Right forelimb (tissue), 1 donor: ENCODE measurements at places on chromosomes 1 and 21.

GRCh38 chr1:238779716-238780115, 606.7 kb upstream of the CHRM3 start:
- DNase-seq, result no peak

- peak; percentile 60 for DNase-seq
Measured at GRCh38 chr1:87684713-87685205, 356.1 kb downstream of the LMO4 start.

DNA sequence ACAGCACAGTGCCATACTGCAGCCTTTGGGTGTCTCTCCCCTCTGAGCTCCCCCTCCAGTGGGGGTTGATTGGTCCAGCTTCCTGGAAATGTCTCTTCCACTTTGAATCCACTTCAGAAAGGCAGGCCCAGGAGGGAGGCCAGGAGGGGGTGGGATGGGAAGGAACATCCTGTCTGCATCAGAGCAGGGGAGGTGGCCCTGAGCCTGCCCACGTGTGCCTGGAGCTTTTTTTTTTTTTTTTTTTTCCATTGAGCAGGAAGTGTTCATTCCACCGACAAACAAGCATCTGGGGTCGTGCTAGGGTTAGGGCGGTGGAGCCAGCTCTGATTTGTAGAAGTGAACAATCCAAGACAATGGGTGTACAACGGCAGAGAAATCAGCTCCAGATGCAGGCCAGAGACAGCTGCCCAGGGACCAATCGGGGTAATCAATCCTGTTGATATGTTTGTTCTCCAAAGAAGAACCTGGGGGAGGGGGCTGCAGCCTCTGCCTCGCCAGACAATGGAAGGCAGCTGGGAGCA, 93.3 kb downstream of the SSBP3 start:
- peak; percentile 82 for DNase-seq

GRCh38 chr1:64470665-64471217, 812 bp downstream of the CACHD1 start:
- peak; percentile 78 for DNase-seq

- DNase-seq, result no peak
Measured at GRCh38 chr21:36792505-36792967, 93.6 kb downstream of the SIM2 start.

DNA sequence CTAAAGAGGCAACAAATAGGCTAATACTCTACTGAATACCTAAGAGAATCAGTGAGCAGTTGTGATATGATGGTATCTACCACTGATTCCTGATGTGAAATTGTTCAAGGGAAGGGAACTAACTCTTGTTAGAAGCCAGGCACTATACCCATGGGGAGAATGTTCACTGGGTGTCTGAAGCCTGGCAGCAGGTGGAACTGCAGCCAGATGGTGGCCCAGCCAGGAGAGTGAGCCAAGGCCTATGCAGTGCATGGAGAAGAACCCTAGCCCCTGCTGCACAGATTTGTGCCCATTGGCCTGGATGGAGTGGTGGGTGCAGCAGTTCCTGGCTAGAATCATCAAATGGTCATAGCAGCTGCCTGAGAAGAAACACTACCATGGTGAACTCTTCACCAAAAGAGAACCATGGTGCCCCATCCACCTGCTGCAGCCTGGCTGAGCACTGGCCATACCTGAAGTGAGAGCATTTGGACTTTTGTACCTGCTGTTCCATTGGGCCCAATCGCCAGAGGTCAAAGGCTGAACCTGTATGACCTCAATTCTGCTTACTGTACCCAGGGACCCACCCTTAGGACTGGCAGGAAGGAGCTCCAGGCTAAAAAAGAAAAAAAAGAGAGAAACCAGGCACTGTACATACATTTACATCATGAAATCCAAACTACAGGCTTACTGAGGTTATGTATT, 118.8 kb upstream of the IVNS1ABP start:
- DNase-seq, result no peak

- no peak for DNase-seq
Measured at GRCh38 chr1:25569597-25570396, 26.4 kb downstream of the LDLRAP1 start.

GRCh38 chr1:218339267-218339831, 5.8 kb upstream of the TGFB2 start:
- DNase-seq, result no peak

DNA sequence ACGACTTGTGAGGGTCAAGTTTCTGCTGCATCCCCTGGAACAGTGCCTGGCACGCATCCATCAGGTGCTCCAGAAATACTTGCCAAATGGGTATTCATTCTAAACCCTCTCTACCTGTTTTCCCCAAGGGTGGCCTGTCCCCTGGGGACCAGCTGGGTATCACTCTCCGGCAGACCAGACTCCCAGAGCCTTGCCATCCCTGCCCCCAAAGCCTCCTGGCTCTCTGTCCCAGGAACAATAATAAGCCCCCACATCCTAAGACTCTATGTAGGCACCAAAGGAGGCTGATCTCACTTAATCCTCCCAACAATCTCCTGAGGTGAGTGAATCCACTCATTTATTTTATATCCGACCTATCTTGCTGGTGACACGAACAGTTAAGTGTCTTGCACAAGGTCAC, 96.7 kb downstream of the MRPL37 start:
- DNase-seq, result no peak

GRCh38 chr1:243917177-243917862, 67.3 kb upstream of the AKT3 start:
- DNase-seq, result peak; percentile 60

GRCh38 chr1:36400825-36401601, 3.3 kb upstream of the LSM10 start:
- DNase-seq, result peak; percentile 70

DNA sequence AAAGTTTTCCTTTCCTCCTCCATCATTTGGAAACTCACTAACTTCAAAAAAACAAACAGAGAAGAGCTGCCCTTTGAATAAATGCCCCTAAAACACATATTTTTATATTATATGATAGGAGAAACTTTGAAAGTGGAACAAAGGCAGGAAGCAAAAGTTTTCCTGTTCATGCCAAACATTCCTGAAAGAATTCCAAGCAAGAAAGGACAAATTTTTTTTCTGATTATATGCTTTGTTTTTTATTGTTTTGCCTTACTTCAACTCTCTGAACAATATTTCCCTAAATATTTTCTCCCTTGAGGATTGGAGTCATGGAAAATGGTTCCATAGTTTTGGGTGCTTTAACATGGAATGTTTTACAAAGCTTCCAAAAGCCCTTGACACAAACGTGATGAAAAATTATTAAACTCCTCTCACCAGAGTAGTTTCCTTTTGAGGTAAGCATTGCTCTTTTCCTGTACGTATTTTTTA, 638.5 kb upstream of the CAMK1G start:
- no peak for DNase-seq

GRCh38 chr1:236206548-236206947, 64.2 kb downstream of the GPR137B start:
- DNase-seq, result no peak

DNA sequence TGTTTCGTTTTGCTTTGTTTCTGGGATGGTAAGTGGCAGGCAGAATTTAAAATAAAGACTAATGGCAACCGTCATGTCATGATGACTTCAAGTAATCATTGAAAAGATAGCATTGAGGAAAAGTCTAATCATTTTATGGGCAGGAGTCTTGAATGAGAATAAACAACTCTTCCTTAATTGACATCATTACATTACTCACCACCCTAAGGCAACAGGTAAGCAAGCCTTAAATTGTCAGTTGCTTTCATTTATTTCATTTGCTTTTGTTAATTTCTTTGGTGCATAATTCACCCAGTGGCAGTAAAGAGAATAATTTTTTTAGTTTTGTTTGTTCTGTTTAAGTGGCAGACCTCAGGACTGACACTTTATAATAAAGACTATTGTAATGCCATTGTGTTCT, 669.0 kb downstream of the RWDD3 start:
- no peak for DNase-seq

- DNase-seq, result no peak
Measured at GRCh38 chr1:69707103-69707502, 139.4 kb downstream of the LRRC7 start.

GRCh38 chr1:53606651-53607051, 132.3 kb downstream of the GLIS1 start:
- no peak for DNase-seq

GRCh38 chr1:17511188-17511587, 28.3 kb upstream of the ARHGEF10L start:
- no peak for DNase-seq

- DNase-seq, result no peak
Measured at GRCh38 chr1:161013131-161013487, 7.8 kb downstream of the F11R start.

DNA sequence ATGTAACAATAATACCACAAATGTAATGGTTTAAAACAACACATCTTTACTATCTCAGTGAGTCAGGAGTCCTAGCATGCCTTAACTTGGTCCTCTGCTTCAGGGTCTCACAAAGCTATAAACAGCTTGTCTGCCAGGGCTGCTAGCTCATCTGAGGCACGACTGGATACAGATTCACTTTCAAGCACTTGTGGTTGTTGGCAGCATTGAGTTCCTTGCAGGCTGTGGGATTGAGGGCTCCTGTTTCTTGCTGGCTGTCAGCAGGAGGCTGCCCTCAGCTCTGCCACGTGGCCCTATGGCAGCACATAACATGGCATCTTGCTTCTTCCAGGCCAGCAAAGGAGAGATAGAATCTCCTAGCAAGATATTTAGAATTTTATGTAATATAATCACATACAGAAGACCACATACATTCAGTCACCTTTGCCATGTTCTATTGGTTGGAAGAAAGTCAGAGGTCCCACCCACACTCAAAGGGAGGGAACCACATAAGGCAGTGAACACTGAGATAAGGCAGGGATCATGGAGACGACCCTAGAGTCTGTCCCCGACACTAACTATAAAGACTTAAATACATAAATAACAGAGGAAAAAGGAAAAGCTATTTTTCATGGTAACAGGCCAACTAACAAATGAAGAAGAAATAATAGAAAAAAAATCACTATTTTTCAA, 18.9 kb upstream of the IPP start:
- no peak for DNase-seq

- no peak for DNase-seq
Measured at GRCh38 chr21:45318146-45318555, 30.5 kb upstream of the POFUT2 start.
